ENCODE measurements at places on chromosomes 6 and 20. TPM values are rescaled to one million over a fixed set of nuclear protein-coding genes. Genes with fewer than 3 reads are reported as not detected.

The RCAN2 gene
- total RNA-seq = 54.3 TPM

The ASIP gene
- not detected for total RNA-seq

The HDGFL1 gene
- not detected for total RNA-seq

The PCK1 gene
- 10.5 TPM for total RNA-seq

The DLL1 gene
- total RNA-seq = 4.2 TPM

The EYA2 gene
- 1.8 TPM for total RNA-seq

The PACSIN1 gene
- total RNA-seq = not detected

The MAFB gene
- total RNA-seq = 34.2 TPM

The PTCHD4 gene
- not detected for total RNA-seq
